ENCODE measurements at places on chromosomes 6 and 20.

DNA sequence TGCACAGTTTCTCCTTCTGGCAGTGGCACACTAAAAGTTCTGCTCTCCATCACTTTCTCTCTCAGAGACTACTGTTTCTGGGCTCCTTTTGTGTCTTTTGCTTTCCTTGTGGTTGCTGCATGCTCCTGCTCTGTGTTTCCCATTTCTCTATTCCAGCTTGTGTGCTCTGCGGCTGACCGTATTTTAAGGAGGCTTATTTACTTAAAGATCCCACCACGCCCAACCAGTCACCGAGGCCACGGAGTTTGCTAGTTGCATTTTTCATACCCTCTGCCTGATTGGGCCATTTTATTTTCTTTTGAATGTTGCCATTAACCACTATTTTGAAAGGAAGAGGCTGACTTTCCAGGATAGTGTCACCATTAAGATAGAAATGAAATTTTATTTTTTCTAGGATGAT lies 626.4 kb upstream of the MMS22L start:
- no peak for DNase-seq

GRCh38 chr6:86963352-86963751 lies 26.0 kb downstream of the HTR1E start:
- no peak for DNase-seq

- DNase-seq, result peak; percentile 48
Observed at GRCh38 chr20:33301192-33301930, 18.3 kb downstream of the BPIFB1 start.

DNA sequence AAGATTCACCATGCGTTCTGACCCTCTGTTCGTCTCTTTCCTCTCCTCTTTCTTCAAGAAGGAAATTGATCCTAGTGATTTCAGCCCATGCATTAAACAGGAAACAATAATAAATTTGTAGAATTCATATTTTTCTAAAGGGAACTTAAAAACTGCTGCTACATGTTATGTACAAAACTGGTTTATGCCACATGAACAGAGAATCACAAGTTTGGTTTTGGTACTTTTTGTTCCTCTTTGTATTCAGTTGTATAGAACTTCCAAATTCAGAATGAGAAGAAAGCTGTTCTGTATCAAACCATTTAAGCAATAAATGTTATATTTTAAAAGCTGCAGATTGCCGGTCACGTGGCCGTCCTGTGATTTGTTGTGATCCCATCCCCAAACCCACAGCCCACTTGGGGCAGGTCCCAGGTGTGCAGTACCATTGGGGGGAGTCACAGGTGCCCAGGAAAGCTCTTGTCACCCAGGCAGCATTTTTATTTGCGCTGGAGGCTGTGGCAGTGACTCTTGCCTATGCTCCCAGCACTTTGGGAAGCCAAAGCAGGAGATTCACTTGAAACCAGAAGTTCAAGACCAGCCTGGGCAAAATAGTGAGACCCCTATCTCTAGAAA lies 61.2 kb downstream of the SSR1 start:
- DNase-seq, result no peak

DNA sequence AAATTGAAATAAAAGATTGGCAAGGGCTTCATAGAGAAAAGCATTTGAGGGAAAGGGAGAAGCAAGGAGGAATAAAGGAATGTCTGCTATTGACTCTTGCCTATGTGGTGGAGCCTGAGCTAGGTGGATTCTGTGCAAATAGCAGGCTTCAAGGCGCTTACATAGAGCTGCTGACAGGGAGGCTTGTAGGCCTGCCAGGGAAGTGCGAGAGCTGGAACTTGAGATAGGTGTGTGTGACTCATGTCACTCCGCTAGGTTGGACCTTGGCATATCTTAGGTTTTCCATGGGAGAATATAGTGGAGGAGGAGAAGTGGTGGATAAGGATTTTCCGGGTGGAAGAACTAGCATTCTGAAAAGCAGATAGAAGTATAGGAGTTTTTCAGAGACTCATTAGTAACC lies 14.0 kb downstream of the SNRNP48 start:
- DNase-seq, result no peak

- no peak for DNase-seq
Observed at GRCh38 chr6:55319961-55320695, 7.1 kb upstream of the GFRAL start.

DNA sequence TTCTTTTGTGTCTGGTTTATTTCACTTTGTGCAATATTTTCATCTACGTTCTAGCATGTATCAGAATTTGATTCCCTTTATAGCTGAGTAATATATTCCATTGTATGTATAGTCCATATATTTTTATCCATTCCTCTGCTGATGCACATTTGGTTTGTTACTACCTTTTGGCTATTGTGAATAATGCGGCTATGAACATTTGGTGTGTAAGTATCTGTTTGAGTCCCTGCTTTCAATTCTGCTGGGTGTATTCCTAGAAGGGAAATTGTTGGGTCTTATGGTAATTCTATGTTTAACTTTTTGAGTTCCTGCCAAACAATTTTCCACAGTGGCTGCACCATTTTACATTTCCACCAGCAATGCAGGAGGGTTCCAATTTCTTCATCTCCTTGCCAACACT lies 52.4 kb downstream of the DNAH8 start:
- no peak for DNase-seq

- no peak for DNase-seq
Observed at GRCh38 chr6:20838113-20838512, 303.9 kb downstream of the CDKAL1 start.

DNA sequence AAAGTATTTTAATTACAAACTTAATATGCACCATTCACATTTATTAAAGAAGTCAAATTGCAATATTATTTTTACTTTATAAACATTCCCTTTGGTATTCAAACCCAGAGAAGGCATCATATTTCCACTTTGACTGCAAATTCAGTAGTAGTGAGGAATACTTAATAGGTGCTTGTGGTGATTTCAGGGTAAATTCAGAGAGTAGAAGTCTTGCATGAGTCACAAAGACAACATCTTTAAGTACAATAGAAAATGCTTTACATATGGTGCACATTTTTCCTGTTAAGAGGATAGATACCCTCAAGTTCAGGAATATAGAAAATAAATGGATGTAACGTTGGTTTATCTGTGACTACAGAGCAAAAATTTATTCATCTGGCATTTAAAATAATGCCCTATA lies 390.2 kb downstream of the TENT5A start:
- DNase-seq, result no peak

- DNase-seq, result no peak
Observed at GRCh38 chr6:127946388-127946787, 45.5 kb upstream of the THEMIS start.

- DNase-seq, result no peak
Observed at GRCh38 chr6:27507041-27507956, 34.4 kb upstream of the ZNF184 start.

DNA sequence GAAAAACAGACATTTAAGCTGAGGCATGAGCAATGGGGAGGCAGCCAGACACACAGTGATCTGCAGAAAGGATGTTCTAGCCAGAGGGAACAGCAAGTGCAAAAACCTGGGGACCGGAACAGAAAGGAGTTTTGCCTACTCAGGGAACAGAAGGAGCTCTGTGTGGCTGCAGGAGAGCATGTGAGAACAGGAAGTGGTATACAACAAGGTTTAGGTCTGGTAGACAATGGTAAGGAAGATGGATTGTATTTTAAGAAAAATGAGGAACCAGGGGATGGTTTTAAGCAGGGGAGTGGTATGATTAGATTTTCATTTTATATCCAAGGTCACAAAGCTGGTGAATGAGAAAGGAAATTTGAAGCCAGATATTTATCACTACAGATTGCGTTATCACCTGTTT lies 157.5 kb downstream of the UNC5CL start:
- no peak for DNase-seq

DNA sequence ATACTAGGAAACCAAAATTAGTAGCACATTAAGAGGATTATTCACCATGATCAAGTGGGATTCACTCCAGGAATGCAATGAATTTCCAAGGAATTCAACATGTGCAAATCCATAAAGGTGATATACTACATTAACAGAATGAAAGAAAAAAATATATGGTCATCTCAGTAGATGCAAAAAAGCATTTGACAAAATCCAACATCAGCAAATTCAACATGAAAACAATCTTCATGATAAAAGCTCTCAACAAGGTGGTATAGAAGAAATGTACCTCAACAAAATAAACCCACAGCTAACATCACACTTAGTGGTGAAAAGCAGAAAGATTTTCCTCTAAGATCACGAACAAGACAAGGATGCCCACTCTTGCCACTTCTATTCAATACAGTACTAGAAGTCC lies 74.4 kb upstream of the PDE10A start:
- DNase-seq, result no peak

DNA sequence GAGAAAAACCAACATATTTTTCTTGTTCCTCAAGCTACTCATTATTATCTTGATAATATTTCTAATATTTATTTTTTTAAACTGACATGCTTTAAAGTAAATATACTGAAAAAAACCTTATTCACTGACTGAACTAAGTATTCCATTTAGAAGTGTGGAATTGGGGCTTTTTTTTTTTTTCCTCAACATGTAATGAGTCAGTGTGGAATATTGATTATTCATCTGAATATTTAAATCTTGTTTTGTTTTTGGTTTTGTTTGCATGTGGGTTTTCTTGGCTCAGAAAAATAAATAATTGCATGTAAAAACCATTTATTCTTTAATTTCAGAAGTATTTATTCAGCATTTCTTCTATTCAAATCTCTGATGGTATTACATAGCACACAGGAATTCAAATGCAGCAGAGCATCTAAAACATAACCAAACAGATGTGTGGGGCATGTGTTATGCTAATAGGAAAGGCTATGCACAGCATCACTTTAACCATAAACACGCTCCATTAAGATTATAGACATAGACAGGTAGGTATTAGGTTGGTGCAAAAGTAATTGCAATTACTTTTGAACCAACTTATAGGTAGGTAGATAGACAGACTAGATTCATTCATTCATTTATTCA lies 166.5 kb downstream of the PLCB1 start:
- DNase-seq, result no peak

GRCh38 chr20:59421920-59422637 lies 121.7 kb downstream of the EDN3 start:
- no peak for DNase-seq

DNA sequence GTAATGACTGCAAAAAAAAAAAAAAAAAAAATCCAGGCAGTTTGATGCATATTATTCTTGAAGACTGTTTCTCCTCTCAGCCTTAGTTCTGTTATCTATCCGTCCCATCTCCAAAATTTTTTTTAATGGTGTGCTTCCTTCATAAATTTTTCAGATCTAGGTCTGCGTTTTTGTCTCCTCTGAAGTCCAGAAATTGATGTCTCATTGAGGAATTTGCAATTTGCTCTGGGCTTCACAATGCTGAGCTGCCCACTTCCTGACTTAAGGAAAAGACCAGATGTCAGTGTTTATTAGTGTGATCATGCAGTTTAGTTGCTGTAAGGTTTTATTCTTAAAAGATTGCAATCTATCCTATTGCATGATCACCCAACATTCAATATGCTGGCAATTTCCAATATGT lies 297.6 kb downstream of the ZNF217 start:
- DNase-seq, result no peak

GRCh38 chr20:25246182-25246999 lies 1.5 kb upstream of the PYGB start:
- DNase-seq, result no peak

GRCh38 chr20:15047042-15047441 lies 709.6 kb upstream of the FLRT3 start:
- DNase-seq, result no peak

- DNase-seq, result no peak
Observed at GRCh38 chr6:123997223-123997622, 193.6 kb downstream of the NKAIN2 start.

GRCh38 chr20:10002866-10003265 lies 31.9 kb upstream of the ANKEF1 start:
- no peak for DNase-seq

DNA sequence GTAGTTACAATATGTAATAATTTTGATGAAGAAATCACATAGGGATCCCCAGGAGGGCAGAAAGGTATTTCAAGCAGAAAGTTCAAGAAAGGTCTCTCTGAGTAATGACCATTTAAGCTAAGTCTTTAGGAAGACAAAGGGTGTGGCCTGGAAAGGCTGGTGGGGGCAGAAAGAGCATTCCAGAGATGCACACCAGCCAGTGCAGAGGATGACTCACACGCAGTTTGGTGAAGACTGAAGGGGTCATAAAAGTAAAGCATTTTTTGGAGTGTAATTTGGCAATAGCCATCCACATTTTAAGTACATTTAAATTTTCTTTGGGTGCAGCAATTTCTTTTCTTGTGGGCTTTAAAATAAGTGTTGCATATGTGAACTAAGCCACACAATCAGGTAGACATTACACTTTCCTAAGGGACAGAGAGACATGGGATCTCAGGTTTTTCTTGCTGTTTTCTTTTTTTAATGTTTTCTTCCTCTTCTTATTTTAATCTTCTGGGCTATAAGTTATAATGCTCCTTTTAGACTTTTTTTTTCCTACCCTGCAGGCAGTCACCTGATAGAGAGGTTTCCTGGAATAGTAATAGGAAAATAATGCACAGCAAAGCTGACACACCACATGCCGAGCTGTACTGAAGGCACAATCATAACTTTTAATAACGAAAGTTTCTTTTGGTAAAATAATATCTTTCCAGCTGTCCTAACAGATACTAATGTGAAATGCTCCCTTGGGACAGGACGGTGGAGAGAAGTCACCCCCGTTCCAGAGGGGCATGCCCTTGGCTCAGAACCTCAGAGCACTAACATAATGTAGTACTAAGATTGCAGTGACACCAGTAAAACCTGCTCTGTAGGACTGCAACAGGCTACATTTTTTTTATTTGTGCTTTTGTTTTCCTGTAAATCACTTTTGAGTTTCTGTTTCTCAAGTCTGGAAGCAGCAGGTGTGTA lies 49.6 kb upstream of the PTPRK start:
- DNase-seq, result peak; percentile 81

DNA sequence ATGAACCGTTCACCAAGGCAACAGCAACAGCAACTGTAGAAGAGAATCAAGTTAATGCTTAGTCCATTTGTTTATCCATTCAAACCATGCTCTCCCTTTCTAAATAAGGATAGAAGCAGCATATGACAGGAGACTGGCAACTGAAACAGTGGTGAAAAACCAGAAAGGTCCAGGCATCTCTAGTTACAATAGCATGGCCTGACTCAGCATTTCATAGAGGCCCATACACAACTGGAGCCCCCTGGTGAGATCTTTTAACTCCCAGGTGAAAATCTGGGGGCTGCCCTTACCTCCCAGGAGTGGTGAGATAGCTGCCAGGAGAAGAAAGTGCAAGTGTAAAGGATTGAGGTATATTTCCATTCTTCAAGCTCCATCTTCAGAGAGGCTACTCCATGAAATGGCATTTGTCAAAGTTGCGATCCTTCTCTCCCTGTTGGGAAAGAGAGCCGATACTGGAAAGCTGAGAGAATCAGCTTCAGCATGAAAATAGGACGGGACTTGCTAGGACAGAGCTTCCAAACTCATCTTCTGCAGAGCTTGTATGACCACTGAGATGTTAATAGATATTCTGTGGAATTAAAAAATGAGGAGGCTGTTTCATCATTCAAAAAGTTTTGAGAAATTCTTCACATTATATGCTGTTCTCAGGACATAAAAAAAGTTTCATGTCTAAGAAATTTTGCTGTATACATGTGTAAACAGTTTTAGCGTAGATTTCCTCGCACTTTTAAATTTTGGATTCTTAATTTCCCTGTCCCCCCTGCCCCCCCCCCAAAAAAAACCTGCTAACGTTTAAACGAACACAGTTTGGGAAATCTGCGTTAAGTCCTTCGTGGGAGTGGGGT lies 10.9 kb upstream of the SLC2A12 start:
- no peak for DNase-seq
